A375 (cell line): ENCODE measurements at places on chromosomes 2 and 18. TPM values are rescaled to one million over a fixed set of nuclear protein-coding genes. Genes with fewer than 3 reads are reported as not detected.

NTSR2 gene
- total RNA-seq = not detected in 2 replicates

IFIH1 gene
- total RNA-seq = 1.5 and 2.9 TPM in 2 replicates

CD302 gene
- 3.8 and 3.9 TPM in 2 replicates for total RNA-seq

CCDC148 gene
- 0.26 TPM in 1 of 2 replicates, not detected in the other for total RNA-seq

SAG gene
- total RNA-seq = 0.04 TPM in 1 of 2 replicates, not detected in the other

HOXD12 gene
- total RNA-seq = 0.60 TPM in 1 of 2 replicates, not detected in the other
